ENCODE measurements at places on chromosomes 11 and 22. TPM values are rescaled to one million over a fixed set of nuclear protein-coding genes. Genes with fewer than 3 reads are reported as not detected.

OR5A1 gene
- not detected for total RNA-seq

TBX1 gene
- total RNA-seq, result 1.9 TPM

CALCA gene
- total RNA-seq, result not detected

TMEM191C gene
- total RNA-seq, result 0.07 TPM

TOM1 gene
- total RNA-seq, result 22.9 TPM

Data from thoracic aorta endothelial cell (primary cell).